Astrocyte (in vitro differentiated cells and primary cell): ENCODE measurements at places on chromosomes 5 and 9.

GRCh38 chr5:179599100-179599499 lies 24.4 kb downstream of the HNRNPH1 start:
- H3K27me3 ChIP-seq, result no peaks in the 10 kb centered on the region
- DNase-seq, result no peak
- H3K27ac ChIP-seq, result no peak overlapping the region
- no peak overlapping the region for H3K4me3 ChIP-seq
- H3K4me1 ChIP-seq, result peaks cover 5% of the 10 kb centered on the region

DNA sequence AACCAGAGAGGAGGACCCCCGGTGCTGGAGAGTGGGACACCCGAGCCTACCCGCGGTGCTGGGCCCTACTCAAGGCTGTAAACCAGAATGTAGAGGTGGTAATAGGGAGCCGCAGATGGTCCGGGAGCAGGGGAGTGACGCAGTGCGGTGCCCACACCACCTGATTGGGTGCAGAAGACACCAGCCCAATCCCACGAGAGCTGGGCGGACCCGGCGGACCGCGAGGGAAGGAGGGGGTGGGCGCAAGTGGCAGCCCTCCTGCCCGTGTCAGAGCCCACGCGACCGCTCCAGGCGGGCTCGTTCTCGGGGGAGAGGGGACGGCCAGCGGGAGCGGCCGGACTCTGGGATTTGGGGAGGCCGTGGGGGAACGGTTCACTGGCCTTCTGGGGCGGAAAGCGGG lies 71.2 kb downstream of the C9orf50 start:
- no peaks in the 10 kb centered on the region for H3K27me3 ChIP-seq
- peaks cover 17% of the 10 kb centered on the region for H3K4me1 ChIP-seq
- H3K4me3 ChIP-seq, result peak overlapping the region; percentile 44
- no peaks in the 10 kb centered on the region for H3K36me3 ChIP-seq
- H3K27ac ChIP-seq, result no peak overlapping the region
- DNase-seq, result peak; percentile 52

DNA sequence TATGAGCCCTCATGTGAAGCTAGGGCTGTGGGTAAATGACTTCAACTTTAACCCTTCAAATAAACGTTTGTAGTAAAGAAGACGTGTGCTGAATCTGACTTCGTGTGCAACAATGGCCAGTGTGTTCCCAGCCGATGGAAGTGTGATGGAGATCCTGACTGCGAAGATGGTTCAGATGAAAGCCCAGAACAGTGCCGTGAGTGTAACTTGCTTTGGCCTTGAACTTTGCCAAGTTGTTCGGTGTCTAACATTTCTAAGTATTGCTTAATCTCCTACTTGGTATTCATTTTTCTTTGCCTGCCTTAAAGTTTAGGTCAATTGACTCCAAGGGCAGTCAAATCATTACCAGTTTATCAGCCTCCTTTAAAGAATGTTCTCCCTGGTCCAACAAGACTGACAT lies 18.2 kb downstream of the VLDLR start:
- H3K4me1 ChIP-seq, result no peaks in the 10 kb centered on the region
- no peak for DNase-seq
- H3K27ac ChIP-seq, result no peak overlapping the region
- no peaks in the 10 kb centered on the region for H3K27me3 ChIP-seq
- no peaks in the 10 kb centered on the region for H3K36me3 ChIP-seq

DNA sequence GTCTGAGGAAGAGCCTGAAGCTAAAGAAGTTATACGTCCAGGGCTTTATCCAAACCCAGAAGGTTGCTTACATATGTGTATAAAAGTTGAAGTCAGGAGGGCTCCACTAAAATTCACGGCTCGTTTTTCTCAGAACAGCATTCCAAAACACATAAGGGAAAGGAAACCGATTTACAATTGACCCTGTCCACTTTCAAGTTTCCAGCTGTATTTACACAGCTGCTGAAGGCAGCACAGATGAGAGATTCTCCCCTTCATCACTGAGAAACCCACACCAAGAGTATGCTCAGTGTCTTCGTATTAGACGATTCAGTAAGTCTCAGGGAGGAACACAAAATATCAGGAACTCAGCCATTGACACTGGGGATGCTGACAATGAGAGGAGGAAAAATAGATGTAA lies 5.9 kb upstream of the NREP start:
- peaks cover 9% of the 10 kb centered on the region for H3K4me1 ChIP-seq

DNA sequence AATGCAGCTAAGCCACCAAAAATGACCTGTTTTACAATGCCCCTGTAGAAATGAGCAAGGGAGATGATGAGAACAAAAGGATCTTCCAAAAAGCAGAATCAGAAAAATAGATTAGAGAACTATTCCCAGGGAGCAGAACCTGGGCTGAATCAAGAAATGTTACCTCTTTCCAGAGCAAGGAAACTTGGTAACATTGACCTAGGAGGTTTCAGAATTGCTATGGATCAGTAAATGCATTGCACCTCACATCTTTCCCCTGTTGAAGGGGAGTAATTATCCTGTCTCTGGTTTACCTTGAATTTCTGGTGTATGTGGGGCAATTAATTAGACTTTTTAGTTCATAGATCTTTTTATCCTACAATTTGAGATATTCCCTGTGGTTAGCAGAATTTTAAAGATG lies 151.2 kb upstream of the RAI14 start:
- DNase-seq, result no peak
- H3K27ac ChIP-seq, result no peak overlapping the region
- H3K36me3 ChIP-seq, result no peaks in the 10 kb centered on the region
- peaks cover 17% of the 10 kb centered on the region for H3K4me1 ChIP-seq
- H3K27me3 ChIP-seq, result no peaks in the 10 kb centered on the region

GRCh38 chr9:135928074-135928730 lies 20.9 kb upstream of the CAMSAP1 start:
- H3K36me3 ChIP-seq, result no peaks in the 10 kb centered on the region
- no peak overlapping the region for H3K27ac ChIP-seq
- no peak overlapping the region for H3K4me3 ChIP-seq
- no peaks in the 10 kb centered on the region for H3K27me3 ChIP-seq

DNA sequence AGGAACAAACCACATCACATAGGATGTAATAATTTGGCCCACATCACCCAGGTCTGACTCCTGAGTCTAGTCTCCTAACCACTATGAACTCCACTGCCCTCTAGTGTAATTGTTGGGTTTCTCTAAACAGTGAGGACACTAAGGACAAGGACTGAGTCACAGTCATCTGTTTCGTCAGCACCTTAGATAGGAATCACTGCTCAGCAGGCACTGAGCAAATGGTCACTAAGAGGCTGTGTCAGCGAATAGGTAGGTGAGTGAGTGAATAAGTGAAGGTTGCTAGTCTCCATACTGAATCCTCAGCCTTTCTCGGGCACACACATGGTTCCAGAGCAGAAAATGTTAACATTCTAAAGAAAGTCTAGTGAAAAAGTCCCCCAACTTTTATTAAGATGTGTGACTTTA lies 278.6 kb downstream of the SPOCK1 start:
- H3K36me3 ChIP-seq, result no peaks in the 10 kb centered on the region
- H3K27me3 ChIP-seq, result no peaks in the 10 kb centered on the region
- peaks cover 31% of the 10 kb centered on the region for H3K4me1 ChIP-seq
- H3K27ac ChIP-seq, result no peak overlapping the region
- DNase-seq, result peak; percentile 85

DNA sequence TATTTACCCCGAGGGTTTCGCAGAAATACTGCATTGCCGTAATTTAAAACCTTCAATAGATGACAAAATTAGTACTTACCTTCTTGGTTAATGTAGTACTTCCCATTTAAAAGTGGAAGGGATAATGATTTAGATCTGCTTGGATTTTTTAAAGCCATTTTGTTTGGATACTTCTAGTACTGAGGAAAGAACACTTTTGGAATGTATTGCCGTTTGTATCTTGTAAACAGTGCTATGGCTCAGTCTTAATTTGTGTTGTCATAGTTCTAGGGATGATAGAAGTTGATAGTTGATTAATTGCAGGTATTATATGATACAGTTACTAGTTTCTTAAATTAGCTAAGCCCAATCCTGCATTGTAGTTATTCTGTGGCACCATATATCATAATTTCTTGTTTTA lies 33.1 kb downstream of the TNPO1 start:
- H3K36me3 ChIP-seq, result peaks cover 27% of the 10 kb centered on the region
- no peak for DNase-seq
- peak overlapping the region; percentile 93 for H3K4me3 ChIP-seq

DNA sequence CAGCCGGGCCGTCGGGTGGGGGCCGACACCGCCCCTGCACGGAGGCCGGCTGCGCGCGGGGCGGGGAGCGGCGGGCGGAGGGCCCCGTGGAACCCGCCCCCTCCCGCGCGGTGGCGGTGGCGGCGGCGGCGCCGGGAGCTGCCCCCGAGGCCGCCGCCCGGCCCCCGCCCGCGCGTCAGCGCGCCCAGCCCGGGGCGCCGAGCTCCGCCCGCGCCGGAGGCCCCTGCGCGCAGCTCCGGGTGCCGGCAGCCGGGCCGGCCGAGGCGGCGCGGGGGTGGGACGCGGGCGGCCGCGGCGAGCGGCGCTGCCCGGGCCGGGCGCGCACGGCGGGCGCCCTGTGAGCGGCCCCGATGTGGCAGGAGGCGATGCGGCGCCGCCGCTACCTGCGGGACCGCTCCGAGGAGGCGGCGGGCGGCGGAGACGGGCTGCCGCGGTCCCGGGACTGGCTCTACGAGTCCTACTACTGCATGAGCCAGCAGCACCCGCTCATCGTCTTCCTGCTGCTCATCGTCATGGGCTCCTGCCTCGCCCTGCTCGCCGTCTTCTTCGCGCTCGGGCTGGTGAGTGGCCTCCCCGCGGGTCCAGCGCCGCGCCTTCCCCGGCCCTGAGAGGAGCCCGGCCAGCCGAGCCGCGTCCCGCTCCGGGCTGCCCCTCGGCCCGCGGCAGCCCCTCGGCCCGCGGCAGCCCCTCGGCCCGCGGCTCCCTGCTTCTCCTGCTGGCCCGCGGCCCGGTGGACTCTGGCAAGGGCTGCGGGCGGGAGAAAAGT lies at the start of gene ADCY2:
Gene ADCY2, plus strand, starts transcription at position 192 of the 766 bp plus-strand sequence. Its CDS starts 159 bp downstream, at position 351.
- peaks cover 27% of the 10 kb centered on the region for H3K27me3 ChIP-seq
- H3K36me3 ChIP-seq, result no peaks in the 10 kb centered on the region
- H3K4me1 ChIP-seq, result no peaks in the 10 kb centered on the region
- H3K4me3 ChIP-seq, result peak within 1 kb of the TSS; percentile 46
- no peak within 1 kb of the TSS for H3K27ac ChIP-seq

- H3K27me3 ChIP-seq, result no peaks in the 10 kb centered on the region
- peaks cover 7% of the 10 kb centered on the region for H3K36me3 ChIP-seq
- no peak for DNase-seq
- H3K4me1 ChIP-seq, result peaks cover 27% of the 10 kb centered on the region
- no peak overlapping the region for H3K27ac ChIP-seq
- no peak overlapping the region for H3K4me3 ChIP-seq
Measured at GRCh38 chr5:143309661-143310431, 93.6 kb downstream of the NR3C1 start.

DNA sequence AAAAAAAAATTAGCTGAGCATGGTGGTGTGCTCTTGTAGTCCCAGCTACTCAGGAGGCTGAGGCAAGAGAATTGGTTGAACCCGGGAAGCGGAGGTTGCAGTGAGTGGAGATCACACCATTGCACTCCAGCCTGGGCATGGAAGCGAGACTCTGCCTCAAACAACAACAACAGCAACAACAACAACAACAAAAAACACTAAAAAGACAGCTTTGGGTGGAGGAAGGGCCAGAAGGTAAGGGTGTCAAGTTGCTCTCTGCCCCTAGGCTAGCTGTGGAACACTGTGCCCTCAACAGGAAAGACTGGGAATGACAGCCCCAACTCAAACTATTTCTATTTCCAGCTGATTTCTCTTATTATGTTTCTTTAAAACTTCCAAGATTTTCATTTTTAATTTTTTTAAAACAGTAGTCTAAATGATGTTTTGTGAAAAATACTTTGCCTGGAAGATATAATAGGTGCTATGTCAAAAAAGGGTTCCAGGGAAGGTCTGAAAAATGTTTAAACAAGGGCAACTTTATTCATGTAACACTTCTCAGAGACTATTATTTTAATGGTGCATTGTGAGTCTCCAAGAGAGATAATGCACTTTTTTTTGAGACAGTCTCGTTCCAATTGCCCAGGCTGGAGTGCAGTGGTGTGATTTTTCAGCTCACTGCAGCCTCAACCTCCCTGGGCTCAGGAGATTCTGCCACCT lies 29.9 kb downstream of the CLINT1 start:
- H3K27me3 ChIP-seq, result no peaks in the 10 kb centered on the region
- H3K27ac ChIP-seq, result no peak overlapping the region
- peaks cover 2% of the 10 kb centered on the region for H3K36me3 ChIP-seq
- DNase-seq, result no peak
- no peak overlapping the region for H3K4me3 ChIP-seq

- H3K4me3 ChIP-seq, result no peak overlapping the region
- DNase-seq, result no peak
- H3K27me3 ChIP-seq, result no peaks in the 10 kb centered on the region
- H3K27ac ChIP-seq, result no peak overlapping the region
Measured at GRCh38 chr5:143409926-143410325, 6.4 kb upstream of the NR3C1 start.

- no peak overlapping the region for H3K27ac ChIP-seq
- no peak for DNase-seq
- no peaks in the 10 kb centered on the region for H3K27me3 ChIP-seq
- H3K36me3 ChIP-seq, result peaks cover 45% of the 10 kb centered on the region
Measured at GRCh38 chr9:79711874-79712273, 140.1 kb downstream of the TLE4 start.

GRCh38 chr9:135701959-135702721 lies at the start of gene KCNT1:
KCNT1 (plus strand) TSS chr9:135702185; CDS start chr9:135702259, 74 bp downstream.
- H3K4me1 ChIP-seq, result no peaks in the 10 kb centered on the region
- H3K27ac ChIP-seq, result no peak within 1 kb of the TSS
- H3K27me3 ChIP-seq, result peaks cover 2% of the 10 kb centered on the region

DNA sequence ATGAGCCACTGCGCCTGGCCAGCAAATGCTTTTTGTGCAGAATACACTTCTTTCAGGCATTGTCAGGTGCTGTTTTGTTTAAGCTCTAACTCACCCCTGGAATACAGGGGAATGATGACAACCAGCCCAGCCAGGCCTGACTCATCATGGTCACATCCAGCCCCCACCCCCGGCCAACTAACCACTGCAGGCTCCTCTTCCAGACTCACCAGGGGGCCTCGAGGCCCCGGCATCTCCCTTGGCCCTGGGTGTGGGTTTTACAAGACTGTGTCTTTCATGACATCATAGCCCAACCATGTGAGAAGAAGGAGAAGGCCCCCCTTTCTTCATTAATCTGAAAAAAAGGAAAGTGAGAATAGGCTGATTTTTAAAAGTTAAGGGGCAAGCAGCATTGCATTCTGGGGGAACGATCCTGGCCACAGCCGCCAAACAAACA lies 35.5 kb downstream of the OLFML2A start:
- DNase-seq, result peak; percentile 99
- H3K4me1 ChIP-seq, result peaks cover 43% of the 10 kb centered on the region
- H3K27me3 ChIP-seq, result no peaks in the 10 kb centered on the region
- H3K27ac ChIP-seq, result peak overlapping the region; percentile 98
- no peak overlapping the region for H3K4me3 ChIP-seq

- no peaks in the 10 kb centered on the region for H3K27me3 ChIP-seq
- DNase-seq, result no peak
- no peaks in the 10 kb centered on the region for H3K36me3 ChIP-seq
- H3K27ac ChIP-seq, result no peak overlapping the region
Measured at GRCh38 chr5:86175224-86175623, 442.5 kb upstream of the COX7C start.

GRCh38 chr5:124572971-124573370 lies 173.5 kb downstream of the ZNF608 start:
- H3K4me3 ChIP-seq, result no peak overlapping the region
- no peak for DNase-seq
- H3K27ac ChIP-seq, result no peak overlapping the region
- H3K27me3 ChIP-seq, result no peaks in the 10 kb centered on the region
- no peaks in the 10 kb centered on the region for H3K36me3 ChIP-seq
